Effector memory CD8-positive, alpha-beta T cell (primary cell): ENCODE measurements at places on chromosomes 1 and 21.

GRCh38 chr1:98103617-98104285 is 182.9 kb upstream of the DPYD start:
- H3K36me3 ChIP-seq: no peaks in the 10 kb centered on the region
- DNase-seq: no peak
- no peaks in the 10 kb centered on the region for H3K27me3 ChIP-seq

GRCh38 chr1:53368314-53369033 is 40.6 kb upstream of the LRP8 start:
- H3K27ac ChIP-seq: peak overlapping the region; percentile 96
- no peaks in the 10 kb centered on the region for H3K36me3 ChIP-seq
- peaks cover 14% of the 10 kb centered on the region for H3K4me1 ChIP-seq

GRCh38 chr1:224499204-224499603 is 64.6 kb upstream of the WDR26 start:
- DNase-seq: no peak
- H3K4me1 ChIP-seq: peaks cover 19% of the 10 kb centered on the region
- no peaks in the 10 kb centered on the region for H3K36me3 ChIP-seq
- H3K27ac ChIP-seq: no peak overlapping the region
- no peaks in the 10 kb centered on the region for H3K27me3 ChIP-seq

DNA sequence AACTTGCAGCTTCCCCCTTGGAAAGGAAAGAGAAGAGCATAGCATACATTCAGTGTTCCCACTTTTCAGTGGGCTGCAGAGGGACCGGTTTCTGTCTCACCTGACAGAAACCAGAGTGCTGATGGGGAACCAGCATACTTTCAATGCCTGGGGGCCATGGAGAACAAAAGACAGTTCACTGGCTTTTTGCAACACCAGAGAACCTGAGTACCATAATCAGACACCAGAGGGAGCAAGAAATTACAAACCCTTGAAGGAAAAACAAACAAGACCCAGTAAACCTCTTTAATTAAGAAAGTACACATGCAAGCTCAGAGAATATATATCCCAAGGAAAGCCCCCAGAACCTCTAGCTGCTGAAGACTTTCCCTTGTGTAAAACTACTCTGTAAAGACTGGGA is 51.1 kb downstream of the CSMD2 start:
- H3K27ac ChIP-seq: no peak overlapping the region
- H3K36me3 ChIP-seq: no peaks in the 10 kb centered on the region
- H3K4me1 ChIP-seq: no peaks in the 10 kb centered on the region
- peaks cover 2% of the 10 kb centered on the region for H3K27me3 ChIP-seq

DNA sequence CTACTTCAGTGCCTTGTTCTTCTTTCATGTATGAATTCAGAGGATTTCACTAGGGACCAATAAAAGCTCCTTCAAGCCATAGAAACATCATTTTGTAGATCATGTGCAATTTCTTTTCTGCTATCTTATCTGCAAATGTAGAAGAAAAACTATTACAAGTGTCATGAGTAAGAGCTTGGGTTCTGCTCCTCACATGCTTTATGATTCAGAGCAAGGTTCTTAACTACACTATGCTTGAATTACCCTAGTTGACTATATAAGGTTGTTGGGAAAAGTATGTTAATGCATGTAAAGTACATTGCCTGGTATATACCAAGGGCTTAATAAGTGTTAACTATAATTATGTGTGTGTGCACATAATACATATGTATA is 91.4 kb upstream of the S1PR1 start:
- H3K36me3 ChIP-seq: no peaks in the 10 kb centered on the region
- no peaks in the 10 kb centered on the region for H3K4me1 ChIP-seq
- H3K27ac ChIP-seq: no peak overlapping the region
